ENCODE measurements at places on chromosomes 7 and 10.

- DNase-seq, result no peak
Observed at GRCh38 chr7:112112822-112113255, 93.4 kb downstream of the DOCK4 start.

DNA sequence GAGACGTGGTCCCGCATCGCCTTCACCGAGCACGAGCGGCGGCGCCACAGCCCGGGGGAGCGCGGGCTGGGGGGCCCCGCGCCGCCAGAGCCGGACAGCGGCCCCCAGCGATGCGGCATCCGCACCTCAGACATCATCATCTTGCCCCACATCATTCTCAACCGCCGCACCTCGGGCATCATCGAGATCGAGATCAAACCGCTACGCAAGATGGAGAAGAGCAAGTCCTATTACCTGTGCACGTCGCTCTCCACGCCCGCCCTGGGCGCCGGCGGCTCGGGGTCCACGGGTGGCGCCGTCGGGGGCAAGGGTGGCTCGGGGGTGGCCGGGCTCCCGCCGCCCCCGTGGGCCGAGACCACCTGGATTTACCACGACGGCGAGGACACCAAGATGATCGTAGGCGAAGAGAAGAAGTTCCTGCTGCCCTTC lies 737 bp downstream of the CNNM2 start:
- peak; percentile 68 for DNase-seq

DNA sequence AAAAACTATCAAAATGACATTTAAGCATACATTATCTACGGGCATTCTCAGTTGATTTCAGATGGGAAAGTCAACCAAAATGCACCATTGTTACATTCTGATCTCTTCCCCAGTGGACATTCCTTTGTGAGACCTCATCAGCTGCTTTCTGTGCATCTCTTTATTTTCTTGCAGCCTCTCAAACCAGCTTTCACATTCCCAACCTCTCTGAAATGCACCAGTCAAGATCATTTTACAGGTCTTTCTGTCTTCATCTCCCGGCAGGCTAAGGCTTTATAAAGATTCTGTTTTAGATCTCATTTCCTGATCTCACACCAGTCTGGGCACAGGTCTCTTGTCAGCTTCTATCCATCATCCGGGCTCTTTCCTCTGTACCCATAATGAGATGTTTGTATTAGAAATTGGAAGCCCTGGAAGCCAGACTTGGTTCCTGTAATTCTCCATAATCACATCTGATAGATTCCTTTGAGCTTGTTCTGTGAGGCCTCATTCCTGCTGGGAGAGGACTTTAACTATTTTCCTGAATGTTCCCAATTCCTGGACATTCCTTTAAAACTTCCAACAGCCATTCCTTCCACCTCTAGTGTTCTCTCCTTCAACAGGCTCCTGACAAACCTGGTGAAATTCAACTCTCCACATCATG lies 44.3 kb upstream of the ARL4A start:
- peak; percentile 63 for DNase-seq

DNA sequence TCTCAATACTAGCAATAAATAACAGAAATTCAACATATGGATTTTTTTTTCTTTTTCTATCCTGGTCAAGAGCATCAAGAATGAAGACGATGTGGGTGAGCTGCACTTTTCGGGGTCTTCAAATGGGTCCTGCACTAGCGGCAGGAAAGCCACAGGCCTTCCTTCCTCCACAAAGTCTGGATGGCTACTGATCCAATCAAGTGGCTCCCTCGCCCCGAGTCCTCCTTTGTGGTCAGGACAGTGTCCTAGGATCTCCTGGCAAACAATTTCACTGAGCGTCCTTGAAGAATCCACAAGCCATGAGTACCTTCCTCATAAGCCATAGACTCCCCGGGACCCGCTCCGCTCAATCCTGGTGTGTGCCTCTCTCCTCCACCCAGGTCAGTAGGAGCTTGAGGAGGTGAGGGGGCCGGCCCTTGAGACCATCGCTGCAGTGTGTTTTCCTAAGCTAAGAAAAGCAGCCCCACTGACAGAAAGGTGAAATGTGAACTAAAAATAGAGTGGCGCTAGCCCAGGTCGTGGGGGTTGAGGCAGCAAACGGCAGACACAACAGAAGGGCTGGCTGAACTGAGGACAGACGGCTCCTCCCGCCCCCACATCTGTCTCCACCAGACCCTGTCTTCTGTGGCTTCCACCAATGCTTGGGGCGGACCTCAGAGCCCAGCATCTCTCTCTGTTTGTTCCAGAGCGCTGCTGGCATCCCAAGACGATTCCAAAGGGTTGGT lies 202.3 kb downstream of the HERPUD2 start:
- DNase-seq, result no peak

- no peak for DNase-seq
Observed at GRCh38 chr10:22544325-22545068, 169.9 kb downstream of the PIP4K2A start.

DNA sequence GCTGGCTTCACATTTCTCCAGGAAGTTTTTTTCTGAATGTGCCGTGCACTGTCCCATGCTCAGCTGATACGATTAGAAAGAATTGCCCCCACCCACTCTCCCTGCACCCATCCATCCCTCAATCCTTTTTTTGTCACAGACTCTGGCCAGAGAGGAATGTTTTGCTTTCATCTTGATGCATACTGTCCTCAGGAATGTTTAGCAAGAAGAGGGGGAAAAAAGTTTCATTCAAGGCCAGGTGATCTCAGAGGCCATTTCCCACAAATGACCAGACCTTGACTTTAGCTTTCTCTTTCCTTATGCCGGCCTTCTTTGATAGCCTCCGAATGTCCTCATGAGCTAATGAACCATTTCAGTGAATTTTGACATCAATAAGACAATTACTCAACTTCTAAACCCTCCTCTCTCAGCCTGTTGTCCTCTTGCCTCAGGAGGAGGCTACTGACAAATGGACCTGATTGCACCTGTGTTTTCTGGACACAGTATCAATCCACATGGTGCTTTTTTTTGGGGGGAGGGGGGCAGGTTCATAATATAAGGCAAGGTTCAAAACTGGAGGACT lies 105.0 kb upstream of the KLF6 start:
- no peak for DNase-seq

DNA sequence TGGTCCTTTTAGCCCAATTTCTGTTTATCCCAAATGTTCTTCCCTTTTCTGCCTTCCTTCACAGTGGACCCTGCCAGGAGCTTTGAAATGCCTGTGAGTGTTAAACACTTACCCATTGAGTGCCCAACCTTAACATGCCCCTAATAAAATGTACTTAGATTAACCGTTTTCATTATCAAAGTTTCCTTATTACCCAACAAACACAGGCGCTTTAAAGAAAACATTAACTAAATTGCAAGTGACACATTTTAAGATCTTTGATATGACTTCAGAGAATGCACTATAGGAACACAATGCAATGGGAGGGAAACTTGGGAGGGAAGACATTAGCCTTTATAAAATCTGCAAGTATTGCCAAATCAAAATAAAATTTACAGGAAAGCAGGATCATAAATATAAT lies 177.0 kb downstream of the CFTR start:
- DNase-seq, result no peak

GRCh38 chr10:97689559-97690020 lies 2.5 kb upstream of the AVPI1 start:
- DNase-seq, result no peak

DNA sequence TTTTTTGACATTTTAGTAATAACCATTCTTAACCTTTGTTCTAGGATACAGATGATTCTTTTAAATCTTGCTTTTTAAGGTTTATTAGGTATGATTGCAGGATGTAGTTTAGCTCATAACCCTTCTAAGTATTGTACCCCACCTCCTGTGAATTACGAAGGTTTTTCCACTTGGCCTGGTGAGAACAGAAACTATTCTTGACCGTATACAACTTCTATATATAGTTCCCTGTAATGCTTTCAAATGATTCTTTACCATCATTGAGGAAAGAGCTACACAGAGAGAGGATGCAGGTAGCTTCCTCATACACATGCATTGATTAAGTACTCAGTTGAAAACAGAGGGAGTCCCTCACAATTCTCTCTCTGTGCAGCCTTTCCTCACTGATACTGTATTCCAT lies 86.3 kb downstream of the PALS2 start:
- DNase-seq, result no peak

DNA sequence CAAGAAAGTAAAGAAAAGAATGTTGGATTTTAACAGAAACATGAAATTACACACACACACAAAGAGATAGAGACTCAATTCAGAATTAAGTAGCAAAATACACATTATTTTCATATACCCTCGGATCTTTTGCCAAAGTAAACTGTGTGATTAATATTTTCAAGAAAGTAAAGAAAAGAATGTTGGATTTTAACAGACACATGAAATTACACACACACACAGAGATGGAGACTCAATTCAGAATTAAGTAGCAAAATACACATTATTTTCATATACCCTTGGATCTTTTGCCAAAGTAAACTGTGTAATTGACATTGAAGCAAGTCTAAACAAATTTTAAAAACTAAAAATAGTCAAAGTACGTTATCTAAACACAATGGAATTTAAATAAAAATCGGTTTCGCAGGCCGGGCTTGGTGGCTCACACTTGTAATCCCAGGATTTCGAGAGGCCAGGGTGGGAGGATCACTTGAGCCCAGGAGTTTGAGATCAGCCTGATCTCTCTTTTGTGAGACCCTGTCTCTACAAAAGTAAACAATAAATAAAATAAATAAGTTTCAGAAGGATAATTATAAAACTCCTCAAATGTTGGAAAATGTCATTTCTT lies 337.3 kb upstream of the MAGI2 start:
- DNase-seq, result no peak

GRCh38 chr7:35467456-35467978 lies 213.6 kb upstream of the TBX20 start:
- no peak for DNase-seq

DNA sequence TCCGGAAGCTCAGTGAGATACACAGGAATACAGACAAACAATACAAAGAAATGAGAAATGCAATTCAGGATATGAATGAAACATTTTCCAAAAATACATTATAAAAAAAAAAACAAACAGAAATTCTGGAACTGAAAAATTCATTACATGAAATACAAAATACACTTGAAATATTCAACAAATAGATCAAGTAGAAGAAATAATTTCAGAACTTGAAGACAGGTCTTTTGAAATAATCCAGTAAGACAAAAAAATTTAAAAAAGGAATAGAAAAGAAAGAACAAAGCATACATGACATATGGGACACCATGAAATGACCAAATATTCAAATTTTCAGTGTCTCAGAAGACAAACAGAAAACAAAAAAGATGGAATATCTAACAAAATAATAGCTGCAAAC lies 102.5 kb downstream of the ALOX5 start:
- no peak for DNase-seq

DNA sequence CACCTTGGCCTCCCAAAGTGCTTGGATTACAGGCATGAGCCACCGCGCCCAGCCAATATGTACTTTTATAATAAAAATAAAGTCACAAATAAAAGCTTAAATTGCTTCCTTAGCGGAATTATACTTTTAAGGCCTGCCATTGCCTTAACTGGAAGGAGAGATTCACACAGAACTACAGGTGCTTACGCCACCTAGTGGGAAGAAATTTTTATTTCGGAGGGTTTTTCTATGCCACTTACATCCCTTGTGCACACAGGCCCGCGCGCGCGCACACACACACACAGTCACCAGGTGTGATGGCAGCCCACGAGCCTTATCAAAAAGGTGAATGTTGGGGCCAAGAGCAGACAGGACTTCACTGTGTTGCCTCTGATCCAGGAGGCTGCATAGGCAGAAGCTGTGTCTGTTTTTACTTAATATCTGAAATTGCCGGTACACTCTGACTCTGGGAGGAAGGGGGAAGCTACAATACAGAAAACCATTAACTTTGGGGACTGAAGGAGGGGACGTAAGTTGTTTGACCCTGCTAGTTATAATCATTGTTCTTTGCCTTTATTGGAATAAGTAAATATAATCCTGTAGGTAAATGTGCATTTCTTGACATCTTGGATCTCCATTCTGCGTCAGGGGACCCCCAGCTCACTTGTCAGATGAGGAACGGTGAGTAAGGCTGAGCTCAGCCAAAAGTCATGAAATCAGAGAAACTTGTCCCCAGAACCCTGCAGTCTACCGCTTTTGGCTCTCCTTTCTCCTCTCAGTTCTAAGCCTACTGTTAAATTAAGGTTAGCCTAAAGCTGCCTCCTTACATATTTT lies 87.1 kb downstream of the SLC16A9 start:
- peak; percentile 90 for DNase-seq

GRCh38 chr7:141421306-141421705 lies 129.9 kb upstream of the AGK start:
- no peak for DNase-seq

DNA sequence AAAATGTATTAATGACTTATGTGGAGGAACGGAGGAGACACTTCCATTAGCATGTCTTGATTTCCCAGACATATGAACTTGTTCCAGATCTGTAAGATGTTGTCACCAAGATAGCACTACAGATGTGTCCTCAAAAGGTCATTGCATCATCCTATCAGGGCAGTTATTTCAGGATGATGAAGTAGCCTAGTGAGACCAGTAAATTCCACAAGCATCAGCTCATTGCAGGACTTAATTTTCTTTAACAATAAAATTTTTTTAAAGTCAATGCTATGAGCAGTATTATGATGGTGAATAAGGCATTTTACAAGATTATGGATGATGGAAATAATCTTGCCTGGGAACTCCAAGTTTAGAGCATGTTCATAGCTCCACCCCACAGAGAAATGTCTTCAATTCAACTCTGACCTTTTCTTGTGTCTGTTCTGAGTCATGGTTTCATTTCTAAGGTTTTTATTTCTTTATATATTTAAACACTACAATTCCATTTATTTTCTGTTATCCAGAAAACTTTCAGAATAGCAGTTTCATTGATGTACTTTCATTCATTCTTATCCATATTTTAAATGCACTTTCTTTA lies 1203.3 kb upstream of the CELF2 start:
- DNase-seq, result no peak

GRCh38 chr7:129831424-129832058 lies 121.2 kb downstream of the UBE2H start:
- peak; percentile 76 for DNase-seq

GRCh38 chr7:112124061-112124766 lies 82.0 kb downstream of the DOCK4 start:
- DNase-seq, result no peak

DNA sequence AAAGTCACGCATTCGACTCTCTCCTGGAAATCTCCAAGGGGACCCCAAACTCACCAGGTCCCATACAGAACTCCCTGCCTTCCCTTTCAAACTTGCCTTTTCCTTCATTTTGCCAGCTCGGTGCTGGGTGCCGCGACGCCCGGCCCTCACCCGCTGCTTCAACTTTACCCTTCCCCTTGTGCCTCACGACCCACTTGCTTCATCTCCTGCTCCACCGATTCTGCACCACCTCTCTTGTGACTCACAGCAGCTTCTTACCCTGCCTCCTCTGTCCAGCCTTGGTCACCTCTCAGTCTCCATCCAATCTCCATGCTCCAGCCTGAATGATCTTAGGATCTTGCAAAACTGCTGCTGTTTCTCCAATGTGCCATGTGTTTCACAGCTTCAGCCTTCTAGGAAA lies 59.9 kb downstream of the PRKCQ start:
- DNase-seq, result no peak

Measured in eye (tissue), 1 donor.